Jurkat, Clone E6-1 (cell line): ENCODE measurements at places on chromosomes 12 and 14.

DNA sequence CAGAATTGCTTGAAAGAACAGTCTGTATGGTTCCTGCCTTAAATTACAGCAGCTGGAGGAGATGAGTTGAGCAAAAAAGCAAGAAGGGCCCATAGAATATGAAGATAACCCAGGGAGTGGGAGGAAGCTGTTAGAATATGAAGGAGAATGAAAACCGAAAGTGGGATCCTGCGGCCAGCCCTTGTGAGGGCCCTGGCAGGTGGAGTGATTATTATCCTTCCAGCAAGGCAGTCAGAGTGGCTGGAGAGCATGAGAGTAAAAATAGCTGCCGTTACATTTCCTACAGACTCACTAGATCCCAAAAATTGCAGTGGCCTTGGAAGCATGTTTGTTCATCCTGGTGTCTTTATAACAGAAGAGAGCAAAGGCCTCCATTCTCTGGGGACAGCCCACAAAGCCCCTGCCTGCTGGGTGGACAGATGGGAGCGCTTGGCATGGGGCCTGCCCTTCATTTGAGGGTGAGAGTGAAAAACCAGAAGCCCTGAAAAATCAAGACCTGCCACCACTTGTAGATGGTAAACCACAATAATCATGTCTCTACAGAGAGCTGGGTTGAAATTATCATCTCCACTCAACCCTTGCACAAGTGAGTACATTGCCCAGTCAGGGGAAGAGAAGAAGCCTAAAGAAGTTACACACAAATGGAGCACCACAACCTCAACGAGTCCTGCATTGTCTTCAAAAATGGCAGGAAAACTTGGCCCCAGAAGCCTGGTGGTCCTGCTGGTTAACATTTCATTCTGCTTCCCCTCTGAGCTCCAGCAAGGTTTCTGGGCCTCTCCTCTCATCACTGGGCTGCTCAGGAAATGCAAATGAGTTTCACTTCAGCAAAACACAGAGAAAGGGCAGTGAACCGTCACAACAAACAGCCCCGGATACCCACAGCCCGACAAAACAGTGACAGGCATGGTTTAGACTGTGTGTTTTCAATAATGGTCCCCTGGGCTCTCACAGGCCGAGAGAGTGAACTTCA is 20.5 kb downstream of the ZDHHC22 start:
- no peak for DNase-seq

DNA sequence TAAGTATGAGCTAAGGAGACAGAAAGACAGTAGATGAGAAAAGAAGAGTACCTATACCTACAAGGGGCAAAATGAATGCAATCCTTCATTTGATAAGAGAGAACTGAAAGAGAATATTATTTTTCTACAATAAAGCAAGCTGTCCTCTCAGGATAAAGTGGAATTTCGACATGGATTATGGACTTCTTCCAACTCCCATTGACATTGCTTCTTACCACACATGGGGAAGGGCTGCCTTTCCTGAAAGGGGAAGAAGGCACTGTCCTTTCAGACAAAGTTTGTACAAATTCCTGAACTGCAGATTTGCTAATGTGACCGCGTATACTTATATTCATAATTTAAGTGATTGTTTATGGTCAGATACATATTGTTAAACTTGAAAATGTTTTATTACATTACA is 4.3 kb upstream of the HEBP1 start:
- DNase-seq, result no peak

DNA sequence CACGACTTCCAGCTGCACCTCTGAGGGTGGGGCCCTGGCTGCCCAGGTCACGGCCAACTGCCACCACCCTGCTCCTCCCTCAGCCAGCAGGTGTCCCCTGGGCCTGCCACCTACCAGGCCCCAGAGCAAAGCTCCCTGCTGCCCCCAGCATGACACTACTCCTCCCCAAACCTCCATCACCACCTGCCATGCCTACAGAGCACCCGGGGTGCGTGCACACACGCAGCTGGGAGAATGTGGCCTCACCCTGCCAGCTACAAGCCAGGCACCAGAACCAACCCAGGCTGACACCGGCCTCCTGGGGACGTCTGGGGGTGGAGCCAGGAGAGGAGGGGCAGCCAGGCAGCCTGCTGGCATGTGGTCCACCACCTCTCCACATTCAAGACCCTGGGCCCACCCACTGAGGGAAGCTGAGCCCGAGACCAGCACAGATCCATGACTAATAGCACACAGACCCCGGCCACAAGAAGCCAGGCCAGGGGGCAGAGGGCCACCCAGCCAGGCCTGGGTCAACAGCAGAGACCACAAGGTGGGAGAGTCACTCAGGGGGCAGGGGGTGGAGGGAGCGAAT is 3.4 kb downstream of the JAG2 start:
- no peak for DNase-seq

- no peak for DNase-seq
These were observed 114.7 kb upstream of the AMIGO2 start for GRCh38 chr12:47194501-47194900.

DNA sequence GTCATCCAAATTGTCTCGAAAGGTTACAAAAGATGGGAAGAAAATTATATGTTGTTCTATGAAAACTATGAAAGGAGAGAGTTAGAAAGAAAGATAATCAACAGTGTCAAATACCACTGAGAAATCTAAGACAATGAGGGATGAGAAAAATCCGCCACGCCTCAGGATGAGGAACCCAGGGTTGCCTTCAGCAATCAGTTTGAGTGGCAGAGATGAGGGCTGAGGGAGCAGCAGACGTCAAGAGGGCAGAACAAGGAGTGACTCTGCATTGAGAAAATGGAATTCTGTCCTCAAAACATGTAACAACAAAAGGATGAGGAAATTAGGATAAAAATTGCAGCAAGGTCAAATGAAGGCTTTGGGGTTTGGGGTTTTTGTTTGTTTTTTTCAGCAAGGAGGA is 18.3 kb upstream of the OXA1L start:
- no peak for DNase-seq
